Gastrocnemius medialis (tissue), 4 donors: ENCODE measurements at places on chromosomes 3 and 15. TPM values are rescaled to one million over a fixed set of nuclear protein-coding genes. Genes with fewer than 3 reads are reported as not detected.

- H3K4me1 ChIP-seq = no peaks in the 10 kb centered on the region
- H3K36me3 ChIP-seq = no peaks in the 10 kb centered on the region
- H3K27ac ChIP-seq = no peak overlapping the region
- DNase-seq = no peak
- H3K4me3 ChIP-seq = no peak overlapping the region
- H3K27me3 ChIP-seq = no peaks in the 10 kb centered on the region
Observed at GRCh38 chr3:148226246-148226645, 471.5 kb upstream of the AGTR1 start.

DNA sequence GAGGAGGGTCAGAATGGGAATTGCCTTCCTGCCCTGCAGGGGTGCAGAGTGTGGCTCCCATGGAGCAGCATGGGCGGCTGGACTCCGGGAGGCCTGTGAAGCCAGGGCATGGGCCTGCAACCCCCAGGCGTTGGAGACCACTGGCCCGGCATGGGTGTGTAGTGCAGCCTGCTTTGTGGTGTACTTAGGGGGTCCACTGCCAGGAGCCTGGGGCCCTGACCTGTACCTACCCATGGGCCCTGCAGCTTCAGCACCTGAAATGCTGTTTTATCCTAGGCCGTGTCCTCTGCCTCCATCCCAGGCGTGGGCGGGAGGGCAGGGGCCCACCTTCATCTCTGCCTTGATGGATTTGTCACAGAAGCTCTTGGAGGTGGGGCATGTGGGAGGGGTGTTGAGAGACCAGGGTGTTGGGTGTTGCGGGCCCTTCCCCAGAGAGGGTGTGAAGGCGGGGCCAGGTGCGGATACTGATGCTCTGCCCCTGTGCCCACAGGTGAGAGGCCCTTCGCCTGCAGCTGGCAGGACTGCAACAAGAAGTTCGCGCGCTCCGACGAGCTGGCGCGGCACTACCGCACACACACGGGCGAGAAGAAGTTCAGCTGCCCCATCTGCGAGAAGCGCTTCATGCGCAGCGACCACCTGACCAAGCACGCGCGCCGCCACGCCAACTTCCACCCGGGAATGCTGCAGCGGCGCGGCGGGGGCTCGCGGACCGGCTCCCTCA, 45.0 kb downstream of the KLF13 start:
- DNase-seq = no peak
- H3K4me3 ChIP-seq = no peak overlapping the region
- peaks cover 85% of the 10 kb centered on the region for H3K4me1 ChIP-seq

GRCh38 chr15:66110864-66111263, 142.7 kb downstream of the MEGF11 start:
- no peak for DNase-seq
- H3K4me1 ChIP-seq = no peaks in the 10 kb centered on the region
- H3K27ac ChIP-seq = no peak overlapping the region
- no peaks in the 10 kb centered on the region for H3K27me3 ChIP-seq

GRCh38 chr3:190227064-190227463, 95.2 kb downstream of the CLDN1 start:
- no peak overlapping the region for H3K27ac ChIP-seq
- no peak for DNase-seq
- no peaks in the 10 kb centered on the region for H3K4me1 ChIP-seq
- no peaks in the 10 kb centered on the region for H3K36me3 ChIP-seq

GRCh38 chr3:53174346-53175250, 13.6 kb downstream of the PRKCD start:
- H3K4me3 ChIP-seq = no peak overlapping the region
- no peaks in the 10 kb centered on the region for H3K4me1 ChIP-seq
- H3K36me3 ChIP-seq = no peaks in the 10 kb centered on the region
- DNase-seq = no peak
- H3K27ac ChIP-seq = no peak overlapping the region
- no peaks in the 10 kb centered on the region for H3K27me3 ChIP-seq

DNA sequence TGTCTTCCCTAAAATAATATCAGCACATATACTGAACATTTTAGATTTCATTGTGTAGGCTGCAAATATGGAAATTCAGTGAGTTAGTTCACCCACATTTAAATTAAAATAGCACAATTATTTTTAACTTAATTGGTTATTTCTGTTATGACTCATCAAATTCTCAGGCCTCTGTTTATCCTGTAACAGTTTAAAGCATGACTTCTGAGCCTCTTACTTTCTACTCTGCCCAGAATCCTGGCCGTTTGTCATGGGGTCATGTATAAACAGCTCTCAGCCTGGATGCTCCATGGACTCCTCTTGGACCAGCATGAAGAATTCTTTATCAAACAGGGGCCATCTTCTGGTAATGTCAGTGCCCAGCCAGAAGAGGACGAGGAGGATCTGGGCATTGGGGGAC, 12.2 kb downstream of the TUBGCP4 start:
- peaks cover 78% of the 10 kb centered on the region for H3K36me3 ChIP-seq
- DNase-seq = no peak
- peaks cover 8% of the 10 kb centered on the region for H3K4me1 ChIP-seq

The FBXW12 gene
- not detected for total RNA-seq

The KATNBL1 gene
- 24.9 TPM for total RNA-seq

DNA sequence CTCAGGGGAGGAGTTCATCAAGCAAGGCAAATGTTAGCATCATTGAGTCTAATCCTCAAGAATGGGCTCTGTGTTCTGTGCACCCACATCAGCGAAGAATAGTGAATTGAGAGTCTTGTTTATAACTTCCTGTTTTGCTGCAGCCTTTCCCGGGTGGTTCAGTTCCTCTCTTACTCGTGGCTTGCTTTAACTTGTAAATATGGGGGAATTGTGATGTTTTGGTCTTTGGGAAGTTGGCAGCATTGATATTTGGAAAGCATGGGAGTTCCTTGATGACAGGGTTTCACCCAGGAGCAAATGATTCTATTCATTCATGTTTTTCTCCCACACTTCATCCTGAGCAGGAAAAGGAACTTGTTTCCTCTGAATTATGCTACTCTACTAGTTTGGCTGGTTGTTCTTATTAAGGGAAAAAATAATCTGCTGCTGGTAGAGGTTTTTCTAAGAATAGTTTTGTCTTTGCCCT, 40.4 kb downstream of the GPD1L start:
- DNase-seq = no peak
- H3K36me3 ChIP-seq = no peaks in the 10 kb centered on the region
- H3K27me3 ChIP-seq = no peaks in the 10 kb centered on the region
- H3K4me1 ChIP-seq = no peaks in the 10 kb centered on the region

DNA sequence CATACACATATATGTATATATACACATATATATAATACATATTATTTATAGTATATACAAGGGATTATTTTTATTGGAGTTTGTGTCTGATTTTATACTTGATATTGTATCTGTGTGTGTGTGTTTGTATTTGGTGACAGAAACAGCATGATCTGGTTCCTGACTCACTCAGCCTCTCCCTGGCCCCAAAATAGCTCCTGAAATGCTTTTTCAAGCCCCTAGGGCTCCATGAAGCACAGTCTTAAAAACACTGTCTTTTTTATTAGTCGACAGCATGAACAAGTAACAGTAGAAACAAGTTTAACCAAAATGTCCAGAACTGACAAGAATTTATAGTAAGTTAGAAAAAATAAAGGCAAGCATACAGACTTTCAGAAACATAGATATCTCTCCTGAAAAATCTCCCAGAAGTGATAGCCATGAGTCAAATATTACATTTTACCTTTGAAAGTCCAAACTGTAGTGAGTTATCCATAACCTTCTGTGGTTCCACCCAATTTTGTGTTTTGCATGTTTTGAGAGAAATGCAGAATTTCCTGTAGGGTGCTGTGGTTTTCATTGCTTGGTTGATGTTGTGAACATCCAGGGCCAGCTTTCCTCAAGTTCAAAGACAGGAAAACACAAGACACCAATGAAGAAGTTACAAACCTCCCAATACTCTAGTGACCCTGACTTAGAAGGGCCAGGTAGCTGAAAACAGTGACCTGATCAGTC, 98.5 kb upstream of the CCDC80 start:
- H3K4me1 ChIP-seq = no peaks in the 10 kb centered on the region
- DNase-seq = no peak
- H3K27ac ChIP-seq = no peak overlapping the region
- no peak overlapping the region for H3K4me3 ChIP-seq

GRCh38 chr3:64440498-64440897, 215.2 kb upstream of the PRICKLE2 start:
- peaks cover 5% of the 10 kb centered on the region for H3K4me1 ChIP-seq
- H3K27ac ChIP-seq = no peak overlapping the region
- DNase-seq = no peak

- H3K4me3 ChIP-seq = no peak overlapping the region
- peaks cover 66% of the 10 kb centered on the region for H3K4me1 ChIP-seq
- H3K36me3 ChIP-seq = no peaks in the 10 kb centered on the region
- H3K27me3 ChIP-seq = no peaks in the 10 kb centered on the region
Observed at GRCh38 chr3:30614943-30615342, 8.5 kb downstream of the TGFBR2 start.

DNA sequence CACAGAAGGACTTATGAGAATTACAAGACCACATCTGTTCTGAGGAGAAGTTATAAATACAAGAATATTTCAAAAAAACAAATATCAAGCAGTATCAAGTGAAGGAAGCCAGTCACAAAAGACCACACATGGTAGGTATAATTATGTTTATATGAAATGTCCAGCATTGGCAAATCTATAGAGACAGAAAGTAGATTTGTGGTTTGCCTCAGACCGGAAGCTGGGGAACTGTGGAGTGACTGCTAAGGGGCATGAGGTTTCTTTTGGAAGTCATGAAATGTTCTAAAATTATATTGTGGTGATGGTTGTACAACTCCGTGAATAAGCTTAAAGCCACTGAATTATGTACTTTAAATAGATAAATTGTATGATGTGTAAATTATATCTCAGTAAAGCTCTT, 136.9 kb downstream of the FRMD5 start:
- no peaks in the 10 kb centered on the region for H3K27me3 ChIP-seq
- no peak overlapping the region for H3K4me3 ChIP-seq
- H3K4me1 ChIP-seq = no peaks in the 10 kb centered on the region
- H3K36me3 ChIP-seq = no peaks in the 10 kb centered on the region
- no peak overlapping the region for H3K27ac ChIP-seq

GRCh38 chr3:42689421-42690014, 4.2 kb downstream of the KLHL40 start:
- no peak for DNase-seq
- peaks cover 44% of the 10 kb centered on the region for H3K4me1 ChIP-seq
- H3K36me3 ChIP-seq = peaks cover 41% of the 10 kb centered on the region
- no peaks in the 10 kb centered on the region for H3K27me3 ChIP-seq
- no peak overlapping the region for H3K4me3 ChIP-seq

- H3K36me3 ChIP-seq = no peaks in the 10 kb centered on the region
- H3K4me3 ChIP-seq = no peak overlapping the region
Observed at GRCh38 chr3:67684211-67684610, 29.8 kb upstream of the SUCLG2 start.

DNA sequence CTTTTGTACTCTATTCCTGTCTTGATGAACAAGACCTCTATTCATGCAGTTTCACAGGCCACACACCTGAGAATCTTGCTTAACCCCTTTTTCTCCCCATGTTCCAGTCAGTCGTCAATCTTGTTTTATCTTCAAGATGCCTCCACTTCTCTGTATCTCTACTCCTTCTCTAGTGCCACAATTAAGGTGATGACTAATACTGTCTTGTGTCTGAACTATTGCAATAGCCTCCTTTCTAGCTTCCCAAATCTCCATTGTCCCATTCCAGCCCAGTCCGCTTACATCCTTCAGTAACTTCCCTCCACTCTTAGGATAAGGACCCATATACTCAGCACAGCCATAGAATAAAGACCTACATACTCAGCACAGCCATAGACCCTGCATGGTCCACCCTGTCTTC, 24.7 kb downstream of the CHST14 start:
- no peaks in the 10 kb centered on the region for H3K4me1 ChIP-seq
- H3K27me3 ChIP-seq = no peaks in the 10 kb centered on the region
- H3K36me3 ChIP-seq = no peaks in the 10 kb centered on the region

The MESP2 gene
- not detected for total RNA-seq

The ZNF619 gene
- total RNA-seq = 7.2 TPM

The SPSB4 gene
- total RNA-seq = 0.35 TPM

The LINS1 gene
- total RNA-seq = 3.2 TPM

DNA sequence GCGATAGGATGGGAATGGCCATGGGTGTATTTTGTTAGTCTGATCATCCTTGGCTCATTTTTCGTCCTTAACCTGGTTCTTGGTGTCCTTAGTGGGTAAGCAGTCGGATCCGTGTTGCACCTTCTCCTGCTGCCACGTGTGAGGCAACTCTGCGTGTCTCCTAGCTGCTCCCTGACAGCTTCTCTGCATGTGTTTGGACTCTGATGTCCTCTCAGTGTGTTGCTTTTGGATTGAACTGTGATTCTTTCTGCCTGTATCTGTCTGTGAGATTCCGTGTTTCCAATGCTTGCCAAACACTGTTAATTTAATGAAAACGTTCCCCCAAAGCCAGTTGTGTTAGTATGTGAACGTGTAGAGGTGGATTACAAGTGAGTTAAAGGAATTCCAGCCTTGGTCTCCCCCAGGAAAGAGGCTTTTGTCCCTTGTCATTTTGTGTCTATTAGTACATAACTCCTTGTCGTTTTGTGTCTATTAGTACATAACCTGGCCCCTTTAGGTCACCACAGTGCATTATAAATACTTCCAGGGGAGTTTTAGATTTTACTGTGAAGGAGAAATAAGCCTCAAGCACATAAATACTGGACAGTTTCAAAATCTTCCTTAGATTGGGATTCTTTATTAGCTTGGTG, 172.4 kb downstream of the CHDH start:
- no peaks in the 10 kb centered on the region for H3K27me3 ChIP-seq
- H3K4me1 ChIP-seq = no peaks in the 10 kb centered on the region
- no peaks in the 10 kb centered on the region for H3K36me3 ChIP-seq
- no peak for DNase-seq
- no peak overlapping the region for H3K4me3 ChIP-seq
- no peak overlapping the region for H3K27ac ChIP-seq

The ZNF502 gene
- 2.0 TPM for total RNA-seq

The WDR93 gene
- total RNA-seq = not detected

GRCh38 chr3:31707286-31707685, 174.6 kb downstream of the STT3B start:
- H3K4me1 ChIP-seq = no peaks in the 10 kb centered on the region
- H3K27me3 ChIP-seq = no peaks in the 10 kb centered on the region
- H3K4me3 ChIP-seq = no peak overlapping the region
- no peak overlapping the region for H3K27ac ChIP-seq
- H3K36me3 ChIP-seq = no peaks in the 10 kb centered on the region
- DNase-seq = no peak

The CHRD gene
- 2.6 TPM for total RNA-seq
